ENCODE measurements at places on chromosomes 5 and 9.

GRCh38 chr5:135364421-135365262 lies 34.4 kb downstream of the MACROH2A1 start:
- no peak for DNase-seq

DNA sequence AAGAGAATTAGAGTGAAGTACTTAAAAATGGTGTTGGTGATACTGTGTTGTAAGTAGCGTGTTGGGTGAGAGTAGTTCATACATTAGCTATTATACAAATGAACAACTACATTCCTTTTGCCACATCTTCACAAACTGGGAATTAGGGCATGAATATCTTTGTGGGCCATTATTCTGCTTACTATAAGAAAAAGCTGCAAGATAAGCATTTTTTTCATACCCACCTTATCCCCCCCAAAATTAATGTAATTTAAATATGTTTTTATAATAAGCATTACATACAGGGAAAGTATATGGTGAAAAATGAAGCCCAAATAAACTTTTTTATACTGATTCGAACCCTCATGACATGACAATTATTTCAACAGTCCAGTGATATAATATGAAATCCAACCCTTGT lies 69.5 kb downstream of the FAM81B start:
- no peak for DNase-seq

- no peak for DNase-seq
These were observed 26.4 kb upstream of the TMEM171 start for GRCh38 chr5:73093943-73094342.

DNA sequence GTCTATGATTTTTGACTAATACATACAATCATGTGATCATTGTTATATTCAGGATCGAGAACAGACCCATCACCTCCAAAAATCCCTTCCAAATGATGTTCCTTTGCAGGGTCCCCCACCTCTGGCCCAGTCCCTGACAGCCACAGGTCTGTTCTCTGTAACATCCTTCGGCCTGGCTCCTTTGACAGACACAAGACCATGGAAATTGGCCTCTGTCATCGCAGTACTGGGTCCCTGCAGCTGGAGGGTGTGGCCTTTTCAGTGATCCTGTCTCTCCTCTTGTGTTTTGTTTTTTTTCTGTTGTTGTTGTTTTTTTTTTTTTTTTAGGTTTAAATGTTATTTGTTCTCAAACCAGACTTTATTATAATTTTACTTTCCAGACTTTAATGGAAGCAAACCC lies 27.4 kb upstream of the ANKRD33B start:
- no peak for DNase-seq

DNA sequence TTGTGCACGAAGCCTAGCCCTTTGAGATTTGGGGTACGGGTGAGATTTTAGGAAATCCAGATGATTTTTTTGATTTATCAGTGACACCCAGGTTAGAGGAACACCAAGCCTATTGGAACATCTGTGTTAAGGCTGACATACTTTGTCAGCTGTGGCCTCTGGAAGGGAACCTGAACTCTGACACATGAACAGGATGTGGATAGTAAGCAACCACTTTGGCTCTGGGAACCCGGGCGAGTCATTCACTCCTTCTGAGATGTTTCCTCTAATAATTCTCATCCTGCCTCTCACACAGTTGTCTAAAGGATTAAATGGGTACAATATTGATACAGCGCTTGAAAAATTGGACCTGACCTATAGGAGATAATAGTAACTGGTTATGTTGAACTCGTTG lies 67.8 kb downstream of the FGF1 start:
- no peak for DNase-seq

DNA sequence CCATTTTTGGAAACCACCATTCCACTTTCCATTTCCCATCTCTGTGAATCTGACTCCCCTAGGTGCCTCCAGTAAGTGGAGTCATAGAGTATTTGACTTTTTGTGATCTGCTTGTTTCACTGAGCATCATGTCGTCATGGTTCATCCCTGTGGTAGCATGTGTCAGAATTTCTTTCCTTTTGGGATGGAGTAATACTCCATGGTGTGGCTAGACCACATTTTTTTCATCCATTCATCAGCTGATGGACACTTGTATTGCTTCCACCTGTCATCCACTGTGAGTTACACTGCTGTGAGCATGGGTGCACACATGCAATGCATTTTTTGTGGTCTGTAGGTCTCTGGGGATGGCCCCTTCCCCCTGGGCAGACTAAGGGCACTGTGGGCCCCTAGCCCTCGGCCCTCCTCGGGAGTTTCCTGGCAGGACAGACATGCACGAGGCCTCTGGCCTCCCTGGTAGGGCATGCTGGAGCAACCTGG lies 115.9 kb downstream of the GADD45G start:
- no peak for DNase-seq

- no peak for DNase-seq
These were observed 59.0 kb downstream of the IARS1 start for GRCh38 chr9:92234514-92234913.

DNA sequence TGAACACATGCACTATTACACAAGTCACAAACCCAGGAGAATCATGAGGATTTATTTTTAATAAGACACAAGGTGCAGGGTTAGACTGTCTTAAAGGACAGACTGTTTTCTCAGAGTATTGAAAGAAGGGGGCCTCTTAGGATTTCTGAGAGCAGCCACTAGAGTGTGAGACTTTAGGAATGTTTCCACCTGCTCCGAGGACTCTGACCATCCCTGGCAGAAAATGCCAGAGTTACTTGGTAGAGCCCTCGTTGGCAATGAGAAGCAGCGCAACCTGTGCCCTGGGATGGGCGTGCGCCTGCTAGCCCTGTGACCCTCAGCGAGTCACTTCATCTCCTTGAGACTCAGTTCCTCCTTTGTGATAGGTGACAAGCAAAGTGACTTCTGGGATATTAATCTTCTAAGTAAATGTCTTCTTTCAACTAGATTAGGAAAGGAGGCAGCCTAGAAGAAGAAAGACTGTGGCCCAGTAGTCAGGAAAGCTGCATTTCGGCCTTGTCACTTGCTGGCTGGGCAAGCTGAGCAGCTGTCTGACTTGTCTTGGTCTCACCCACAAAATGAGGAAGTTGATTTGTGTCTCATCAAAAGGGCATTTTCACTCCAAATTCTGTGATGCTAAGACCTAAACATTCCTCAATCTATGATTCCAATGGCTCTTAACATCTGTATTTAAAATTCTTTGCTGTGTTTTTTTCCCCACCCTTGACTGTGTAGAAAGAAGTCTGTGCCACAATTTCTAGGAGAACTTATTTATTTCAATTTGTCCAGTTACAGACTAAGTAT lies 60.5 kb downstream of the PTCD2 start:
- DNase-seq, result no peak

DNA sequence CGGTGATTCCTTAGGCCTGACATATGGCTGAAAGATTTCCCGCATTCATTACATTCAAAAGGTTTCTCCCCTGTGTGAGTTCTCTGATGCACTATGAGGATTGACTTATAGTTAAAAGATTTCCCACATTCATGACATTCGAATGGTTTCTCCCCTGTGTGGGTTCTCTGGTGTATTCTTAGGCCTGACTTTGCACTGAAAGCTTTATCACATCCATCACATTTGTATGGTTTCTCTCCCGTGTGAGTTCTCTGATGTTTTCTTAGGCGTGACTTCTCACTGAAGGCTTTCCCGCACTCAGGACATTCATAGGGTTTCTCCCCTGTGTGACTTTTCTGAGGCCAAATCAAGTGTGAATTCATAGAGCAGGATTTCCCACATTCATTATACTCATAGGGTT lies 35.8 kb downstream of the ZNF782 start:
- DNase-seq, result no peak

- DNase-seq, result no peak
These were observed 80.7 kb downstream of the ANKRD55 start for GRCh38 chr5:56152437-56152836.

DNA sequence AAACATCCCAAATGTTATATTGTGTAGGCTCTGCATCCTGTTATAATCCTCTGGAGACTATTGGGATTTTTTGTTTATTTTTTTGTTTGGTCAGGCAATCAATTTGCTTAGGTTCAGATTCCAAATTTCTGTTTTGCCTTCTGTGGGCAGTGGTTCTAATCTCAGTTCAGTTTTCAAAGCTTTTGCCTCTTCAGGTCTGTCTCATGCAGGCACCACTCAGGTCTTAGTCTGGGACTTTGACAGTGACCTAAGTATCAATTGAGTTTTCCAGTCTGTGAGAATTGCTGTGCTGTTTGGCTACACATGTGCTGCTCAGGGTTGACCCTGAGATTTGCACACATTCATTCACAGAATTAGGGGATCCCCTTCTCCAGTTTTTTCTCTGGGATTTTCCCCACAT lies 14.1 kb downstream of the SNX2 start:
- no peak for DNase-seq

- no peak for DNase-seq
These were observed 766.9 kb upstream of the ADAMTS16 start for GRCh38 chr5:4373051-4373820.

- DNase-seq, result no peak
These were observed 87.6 kb downstream of the NR3C1 start for GRCh38 chr5:143315929-143316328.

DNA sequence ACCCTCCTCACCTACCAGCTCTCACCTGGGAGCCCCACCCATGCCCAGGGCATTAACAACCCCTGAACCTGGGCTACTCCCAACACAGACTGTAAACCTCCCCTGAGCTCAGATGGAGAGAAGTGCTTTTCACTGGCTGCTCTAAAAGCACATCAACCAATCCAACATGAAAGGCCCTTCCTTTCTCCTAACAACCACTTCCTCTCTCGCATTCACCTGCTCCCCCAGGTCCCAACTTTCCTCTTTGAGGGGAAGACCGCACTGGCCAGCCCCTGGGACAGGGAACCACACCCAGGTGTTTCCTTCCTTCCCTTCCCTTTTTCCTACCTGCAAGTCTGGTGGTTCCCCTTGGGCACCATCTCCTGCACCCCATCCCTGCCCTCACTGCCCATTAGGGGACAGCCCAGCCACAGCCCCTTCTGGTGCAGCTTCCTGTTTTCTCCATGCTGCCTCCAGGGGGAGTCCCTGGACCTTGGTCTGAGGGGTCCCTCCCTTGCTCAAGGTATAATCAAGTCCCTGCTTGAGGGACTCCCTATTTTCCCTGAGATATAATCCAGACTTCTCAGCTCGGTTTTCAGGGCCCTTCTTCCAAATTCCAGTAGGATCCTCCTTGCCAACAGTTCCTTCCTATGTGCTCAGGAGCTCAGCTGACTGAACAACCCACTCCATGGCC lies 30.5 kb upstream of the DAB2IP start:
- peak; percentile 44 for DNase-seq

- no peak for DNase-seq
These were observed 172.6 kb downstream of the RGS3 start for GRCh38 chr9:113636165-113636564.

GRCh38 chr9:133532937-133533668 lies 1.4 kb upstream of the ADAMTSL2 start:
- peak; percentile 89 for DNase-seq

- no peak for DNase-seq
These were observed 4.9 kb downstream of the RXFP3 start for GRCh38 chr5:33941090-33941489.

DNA sequence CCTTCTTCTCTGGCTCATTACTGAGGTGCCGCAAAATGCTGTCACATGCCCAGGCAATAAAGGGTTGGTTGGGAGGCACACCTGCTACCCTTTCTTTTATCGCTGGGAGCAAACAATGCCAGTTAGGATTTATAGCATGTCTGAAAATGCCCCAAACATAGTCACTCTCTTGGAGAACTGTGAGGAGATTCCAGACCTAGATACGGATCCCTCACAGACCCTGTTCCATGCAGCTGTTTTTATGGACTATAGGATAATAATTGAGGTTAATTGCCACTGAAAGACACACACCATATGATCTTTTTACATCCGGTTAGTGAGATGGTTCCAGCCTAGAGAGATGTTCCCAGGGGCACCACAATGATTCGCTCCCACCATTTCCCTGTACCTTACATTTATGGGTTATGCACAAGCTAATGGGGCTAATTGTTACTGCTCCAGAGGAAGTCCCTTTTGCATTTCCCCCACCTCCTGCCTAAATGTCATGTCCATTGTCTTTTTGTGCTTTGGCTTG lies 318.1 kb downstream of the PIK3R1 start:
- DNase-seq, result no peak

DNA sequence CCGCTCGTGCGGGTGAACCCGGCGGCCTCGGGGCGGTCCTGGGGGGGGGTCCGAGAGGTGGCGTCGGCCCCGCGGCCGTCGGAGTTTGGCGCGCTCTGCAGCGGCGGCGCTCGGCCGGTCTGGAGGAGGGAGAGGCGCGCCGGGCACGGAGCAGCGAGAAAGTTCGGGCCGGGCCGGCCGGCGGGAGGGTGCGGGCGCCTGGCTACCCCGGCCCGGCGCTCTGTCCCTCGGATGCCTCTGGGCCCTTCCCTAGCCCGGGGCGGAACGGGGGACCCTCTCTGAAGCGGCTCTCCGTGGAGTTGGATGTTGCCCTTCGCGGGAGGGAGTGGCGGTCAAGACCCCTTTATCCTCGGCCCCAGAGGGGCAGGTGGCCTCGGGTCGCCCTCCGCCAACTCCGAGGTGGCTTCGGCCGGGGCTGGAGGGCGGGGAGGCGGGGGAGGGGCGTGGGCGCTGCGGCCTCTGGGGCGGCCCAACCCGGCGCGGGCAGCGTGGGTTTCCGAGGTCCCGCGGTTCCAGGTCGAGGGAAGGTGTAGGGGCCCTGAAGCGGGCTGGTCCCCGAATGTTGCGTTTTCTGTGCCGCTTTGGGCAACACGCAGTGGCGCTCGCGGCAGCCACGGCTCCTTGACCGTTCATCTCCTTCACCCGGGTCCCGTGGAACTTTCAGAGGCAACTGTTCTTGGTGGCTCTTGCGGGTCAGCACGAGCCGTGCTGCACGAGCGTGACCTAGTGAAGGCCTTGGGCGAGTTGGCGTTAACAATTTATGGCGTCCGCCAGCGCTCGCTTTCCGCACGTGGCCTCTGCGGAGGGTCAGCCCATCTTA lies 290.5 kb downstream of the DOCK8 start:
- peak; percentile 46 for DNase-seq

- no peak for DNase-seq
These were observed 72.8 kb downstream of the SNCAIP start for GRCh38 chr5:122384739-122385235.

DNA sequence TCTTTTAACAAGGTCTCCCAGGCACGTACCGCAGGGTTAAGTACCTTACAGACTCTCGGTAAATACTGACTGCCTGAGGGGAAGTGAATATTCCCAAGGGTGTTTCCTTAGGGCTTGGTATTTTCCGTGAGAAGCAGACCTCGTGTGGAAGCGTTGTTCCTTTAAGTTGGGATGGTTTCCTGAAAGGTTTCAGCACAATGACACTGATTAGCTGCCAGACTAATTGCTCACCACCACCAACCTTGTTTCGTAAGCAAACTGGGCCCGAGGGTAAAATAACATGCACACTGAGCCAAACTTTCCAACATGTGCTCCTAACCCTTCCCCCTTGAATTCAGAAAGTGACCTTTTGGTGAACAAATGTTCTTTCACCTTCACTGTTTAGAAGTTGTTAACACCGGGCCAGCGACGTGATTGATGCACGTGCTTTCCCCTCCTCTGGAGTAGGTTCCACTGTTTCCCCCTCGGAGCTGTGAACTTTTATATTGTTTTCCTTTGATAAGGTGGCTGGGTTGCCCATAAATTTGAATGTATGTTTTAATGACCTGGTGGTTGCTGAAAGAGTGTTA lies 128.1 kb upstream of the RPS23 start:
- DNase-seq, result no peak

GRCh38 chr5:179615203-179615602 lies 8.3 kb downstream of the HNRNPH1 start:
- no peak for DNase-seq

- peak; percentile 93 for DNase-seq
These were observed 7.3 kb upstream of the FOXB2 start for GRCh38 chr9:77011973-77012821.
